ENCODE measurements at places on chromosomes 5 and 9. TPM values are rescaled to one million over a fixed set of nuclear protein-coding genes. Genes with fewer than 3 reads are reported as not detected.

- DNase-seq: no peak
Observed at GRCh38 chr9:134922066-134922931, 4.6 kb upstream of the FCN1 start.

- no peak for DNase-seq
Observed at GRCh38 chr9:10005206-10005605, 607.6 kb downstream of the PTPRD start.

DNA sequence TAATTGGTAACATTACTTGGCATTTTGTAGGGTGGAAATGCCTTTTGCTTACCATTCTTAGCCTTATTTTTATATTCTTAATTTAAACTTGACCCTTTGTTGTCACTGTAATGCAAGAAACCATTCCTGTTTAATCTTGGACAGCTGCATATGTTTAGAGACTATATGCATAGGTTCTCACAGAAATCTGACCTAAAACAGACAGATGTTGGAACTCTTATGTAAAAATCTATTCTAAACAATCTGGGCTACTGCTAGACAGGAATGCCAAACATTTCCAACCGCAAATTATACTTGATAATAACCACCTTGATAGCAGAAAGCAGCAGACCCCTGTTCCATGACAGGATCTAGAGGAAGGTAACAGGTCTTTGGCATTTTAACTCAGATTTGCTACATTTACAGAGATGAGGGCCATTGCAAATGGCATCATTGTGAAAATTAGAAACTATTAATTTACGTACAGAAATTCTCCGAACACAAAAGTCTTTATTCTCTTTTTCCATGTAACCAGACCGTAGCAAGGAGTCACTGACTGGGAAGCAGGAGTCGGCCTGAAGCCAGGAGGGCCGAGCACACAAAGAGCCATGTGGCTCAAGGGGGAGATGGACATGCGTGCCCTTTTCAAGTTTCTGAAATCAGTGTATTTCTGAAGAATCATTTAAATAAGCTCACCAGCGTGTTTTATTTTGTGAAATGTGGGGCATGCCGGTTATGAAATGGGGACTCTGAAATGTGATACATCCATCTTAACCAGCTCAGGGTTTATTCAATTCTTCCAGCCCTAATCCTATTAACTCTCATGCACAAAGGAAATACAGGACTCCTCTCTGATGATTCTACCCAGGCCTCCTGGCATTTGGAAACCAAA is 139.3 kb downstream of the AOPEP start:
- DNase-seq: no peak

GRCh38 chr5:79236362-79236969 is 535 bp downstream of the JMY start:
- no peak for DNase-seq

DNA sequence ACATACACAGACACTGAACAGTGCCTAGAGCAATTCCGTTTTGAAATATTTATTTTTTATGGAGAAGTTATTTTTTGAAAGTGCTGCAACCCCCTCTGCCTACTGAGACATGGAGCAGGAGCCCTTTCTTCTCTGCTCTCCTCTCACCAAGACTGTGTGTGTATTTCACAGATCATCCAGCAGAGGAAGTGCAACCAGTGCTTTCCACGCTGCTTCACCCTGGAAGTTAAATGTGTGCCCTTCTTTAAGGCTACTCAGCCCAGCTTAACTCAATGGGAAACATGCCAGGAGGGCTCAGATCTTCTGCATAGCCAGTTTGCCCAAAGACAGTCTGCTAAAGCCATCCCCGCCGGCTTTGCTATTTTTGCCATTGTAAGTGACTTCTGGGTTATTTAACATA is 606.3 kb downstream of the TLE1 start:
- DNase-seq: no peak

DNA sequence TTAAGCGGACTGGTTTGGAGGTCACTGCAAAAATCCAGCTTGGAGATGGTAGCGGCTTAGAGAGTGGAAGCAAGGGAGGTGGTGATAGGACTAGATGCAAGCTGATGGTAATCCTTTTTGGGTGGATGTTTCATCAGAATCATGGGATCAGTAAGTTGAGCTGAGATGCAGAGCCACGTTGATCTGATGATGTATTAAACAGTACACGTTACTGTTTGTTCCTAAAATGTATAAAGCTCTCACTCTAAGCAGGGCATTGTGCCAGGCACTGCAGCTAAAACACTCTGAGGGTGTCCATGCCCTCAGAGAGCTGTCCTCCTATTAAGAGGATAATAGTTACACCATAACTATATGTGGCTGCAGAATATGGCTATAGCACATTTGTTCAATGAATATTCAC is 93.1 kb downstream of the JAKMIP2 start:
- DNase-seq: no peak

DNA sequence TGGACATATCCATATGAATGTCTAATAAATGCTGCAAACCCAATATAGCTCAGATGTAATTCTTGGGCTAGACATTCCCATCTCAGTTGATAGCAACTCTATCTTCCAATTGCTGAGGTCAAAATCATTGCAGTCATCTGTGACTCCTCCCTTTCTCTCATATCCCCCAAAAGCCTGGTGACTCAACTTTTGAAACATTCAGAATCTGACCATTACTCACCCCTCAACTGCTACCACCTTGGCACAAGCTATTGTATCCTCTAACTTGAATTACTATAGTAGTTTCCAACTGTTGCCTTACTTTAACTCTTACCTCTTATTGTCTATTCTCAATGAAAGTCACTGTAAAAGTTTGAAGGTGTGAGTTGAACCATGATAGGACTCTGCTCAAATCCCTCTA is 600.1 kb upstream of the RGMB start:
- DNase-seq: peak; percentile 50

GRCh38 chr9:97992219-97992618 is 9.1 kb downstream of the ANP32B start:
- DNase-seq: no peak

DNA sequence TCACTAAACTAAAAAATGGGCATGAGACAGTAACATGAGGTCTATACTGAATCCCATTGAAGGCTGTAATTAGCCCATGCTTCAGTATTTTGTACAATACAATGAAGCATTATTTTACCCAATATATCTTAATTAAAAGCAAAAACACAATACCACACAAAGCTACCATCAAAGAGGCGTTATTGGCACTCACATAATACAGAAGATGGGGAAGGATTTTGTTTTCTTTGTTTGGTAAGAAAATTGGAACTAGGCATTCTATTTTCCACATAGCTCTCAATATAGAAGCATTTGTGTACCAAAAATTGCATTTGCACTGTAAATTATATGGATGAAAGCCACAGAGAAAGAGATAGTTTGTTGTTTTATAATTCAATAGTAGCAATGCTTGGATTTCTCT is 761.0 kb downstream of the EFNA5 start:
- DNase-seq: no peak

- no peak for DNase-seq
Observed at GRCh38 chr5:121239951-121240350, 611.7 kb upstream of the FTMT start.

DNA sequence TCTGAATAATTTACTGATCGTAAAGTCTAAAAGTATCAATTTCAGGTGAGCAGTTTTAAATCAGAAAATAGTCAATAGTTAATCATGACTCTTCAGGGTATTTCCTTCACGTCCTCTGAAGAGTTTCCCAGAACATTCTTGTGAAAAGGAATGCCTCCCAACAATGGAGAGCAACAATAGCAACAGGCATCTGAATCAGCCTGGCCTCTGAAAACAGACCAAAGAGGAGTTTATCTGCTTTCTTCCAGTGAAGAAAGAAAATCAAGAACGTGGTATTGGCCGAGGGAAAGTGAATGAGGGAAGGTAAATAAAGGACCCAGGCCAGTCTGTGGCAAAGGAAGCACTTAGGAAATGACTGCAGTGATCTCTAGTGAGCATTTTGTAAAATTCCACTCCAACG is 26.1 kb upstream of the RASGEF1C start:
- no peak for DNase-seq

DNA sequence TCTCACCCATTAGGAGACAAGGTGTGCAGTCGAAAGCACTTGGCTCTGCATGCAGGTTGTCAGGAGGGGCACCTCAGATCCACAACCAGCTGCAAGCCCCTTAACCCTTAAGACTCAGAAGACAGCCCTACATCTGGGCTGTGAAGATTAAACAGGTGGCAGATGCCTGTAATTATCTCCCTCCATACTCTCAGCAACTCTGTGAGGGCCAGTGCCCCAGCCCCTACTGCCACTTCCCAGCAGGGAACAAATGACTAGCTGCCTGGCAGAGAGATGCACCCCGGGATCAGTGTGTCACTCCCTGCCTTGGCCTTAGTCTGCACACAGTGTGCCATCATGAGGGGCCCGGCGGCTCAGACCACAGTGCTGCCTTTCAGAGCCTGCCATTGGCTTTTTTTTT is 42.0 kb downstream of the CRB2 start:
- no peak for DNase-seq

DNA sequence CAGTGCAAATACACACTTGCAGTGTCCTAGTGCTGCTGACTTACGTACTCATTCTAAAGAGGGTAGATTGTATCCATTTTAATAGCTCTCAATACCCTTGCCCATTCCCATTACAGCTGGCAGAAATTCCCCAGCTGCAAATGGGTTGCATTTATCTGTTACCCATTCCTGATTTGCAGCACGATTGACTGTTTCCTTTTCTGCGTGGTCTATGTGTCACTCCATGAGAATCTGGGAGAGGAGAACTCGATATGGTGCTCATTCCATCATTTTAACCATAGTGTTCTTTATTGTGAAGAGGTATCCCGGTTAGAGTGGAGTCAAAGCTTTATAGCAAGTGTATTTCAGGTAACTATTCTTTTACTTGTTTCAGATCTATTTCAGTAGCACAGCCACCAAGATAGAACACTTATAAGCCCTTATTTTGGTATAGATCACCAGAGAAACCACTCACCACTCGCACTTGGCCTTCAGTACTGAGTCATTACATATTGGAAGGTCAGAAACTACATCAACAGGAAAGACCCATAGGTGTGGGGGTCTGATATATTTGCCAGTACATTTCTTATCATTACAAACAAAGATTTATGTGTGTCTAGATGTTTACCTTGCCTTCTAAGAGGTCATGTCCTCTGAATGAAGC is 139.5 kb downstream of the MUSK start:
- DNase-seq: no peak

DNA sequence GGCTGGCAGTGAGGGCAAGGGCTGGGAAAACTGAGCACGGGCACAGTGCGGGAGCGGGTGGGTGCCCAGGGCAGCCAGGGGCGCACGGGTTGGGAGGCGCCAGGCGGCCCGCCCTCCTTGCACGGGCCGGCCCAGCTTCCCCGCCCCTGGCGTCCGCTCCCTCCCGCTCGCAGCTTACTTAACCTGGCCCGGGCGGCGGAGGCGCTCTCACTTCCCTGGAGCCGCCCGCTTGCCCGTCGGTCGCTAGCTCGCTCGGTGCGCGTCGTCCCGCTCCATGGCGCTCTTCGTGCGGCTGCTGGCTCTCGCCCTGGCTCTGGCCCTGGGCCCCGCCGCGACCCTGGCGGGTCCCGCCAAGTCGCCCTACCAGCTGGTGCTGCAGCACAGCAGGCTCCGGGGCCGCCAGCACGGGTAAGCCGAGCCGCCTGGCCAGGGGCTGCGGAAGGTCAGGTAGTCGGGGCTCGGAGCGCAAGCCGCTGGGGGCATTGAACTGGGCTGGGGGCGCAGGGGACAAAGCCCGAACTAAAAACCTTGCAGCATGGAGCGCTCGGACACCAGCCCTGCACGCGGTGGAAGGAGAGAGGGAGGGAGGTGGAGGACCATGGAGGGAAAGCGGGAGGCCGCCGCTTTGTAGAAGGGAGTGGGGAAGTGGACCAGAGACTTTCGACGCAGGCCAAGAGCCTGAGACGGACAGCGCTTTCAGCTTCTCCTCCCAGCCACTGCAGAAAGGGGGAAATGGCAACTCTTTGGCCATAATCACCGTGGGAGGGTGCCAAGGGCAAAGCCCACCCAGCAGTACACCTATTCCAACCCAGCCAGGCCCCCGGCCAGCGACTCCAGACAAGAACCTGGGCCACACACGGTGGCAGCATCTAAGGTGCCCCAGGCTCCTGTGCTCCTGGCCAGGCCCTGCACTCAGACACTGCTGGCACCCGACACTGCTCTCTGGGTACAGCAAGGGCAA is at the start of gene TGFBI:
Gene TGFBI, plus strand, starts transcription at position 207 of the 961 bp plus-strand sequence. Its CDS starts 68 bp downstream, at position 275.
- DNase-seq: peak; percentile 42

GRCh38 chr5:23353286-23353685 is 154.1 kb upstream of the PRDM9 start:
- no peak for DNase-seq

DNA sequence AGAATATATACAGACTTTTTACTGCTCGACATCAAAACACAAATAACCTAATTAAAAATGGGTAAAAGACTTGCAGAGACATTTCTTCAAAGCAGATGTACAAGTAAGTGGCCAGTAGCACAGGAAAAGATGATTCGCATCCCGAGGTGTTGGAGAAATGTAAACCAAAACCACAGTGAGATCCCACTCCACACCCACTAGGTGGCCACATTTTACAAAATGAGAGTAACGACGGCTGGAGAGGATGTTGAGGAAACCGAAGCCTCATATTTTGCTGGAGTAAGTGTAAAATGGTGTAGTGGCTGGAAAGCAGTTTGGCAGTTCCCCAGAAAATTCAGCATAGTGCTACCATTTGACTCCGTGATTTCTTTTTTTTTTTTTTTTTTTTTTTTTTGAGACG is 21.3 kb upstream of the GBGT1 start:
- DNase-seq: peak; percentile 71

- no peak for DNase-seq
Observed at GRCh38 chr9:28365728-28366127, 792.4 kb upstream of the C9orf72 start.

DNA sequence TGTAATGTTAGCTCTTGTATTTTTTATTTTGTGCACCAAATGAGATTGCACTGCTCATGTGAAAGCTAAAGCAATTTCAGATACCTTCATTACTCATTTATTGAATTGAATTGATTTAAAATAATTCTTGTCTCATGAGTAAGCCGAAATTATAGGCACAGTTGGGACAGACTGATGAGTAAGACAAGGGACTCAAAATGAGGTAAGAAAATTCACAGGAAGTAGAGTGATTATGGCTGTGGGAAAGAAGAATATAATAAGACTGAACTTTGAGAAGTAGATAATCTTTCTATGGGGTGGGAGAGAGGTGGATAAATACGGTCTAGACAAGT is 51.1 kb downstream of the NUDT12 start:
- peak; percentile 52 for DNase-seq

DNA sequence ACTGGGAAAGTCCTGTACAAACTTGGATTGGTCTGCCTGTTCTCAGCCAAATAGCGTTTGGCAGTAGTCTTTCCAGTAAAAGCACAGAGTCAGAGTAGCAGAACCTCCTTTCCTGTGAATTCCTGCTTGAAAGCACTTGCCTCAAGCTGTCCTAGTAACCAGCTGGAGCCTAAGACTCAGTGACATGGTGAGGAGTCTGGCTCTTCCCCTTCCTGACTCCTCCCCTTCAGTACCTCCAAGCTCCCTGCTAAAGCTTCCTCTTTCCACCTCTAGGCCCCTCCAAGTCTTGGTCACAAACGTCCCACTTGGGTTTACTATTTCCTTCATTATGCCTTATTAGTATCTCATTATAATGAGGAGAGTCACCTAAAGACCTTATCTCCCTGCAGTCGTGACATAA is 21.4 kb upstream of the FAM81B start:
- no peak for DNase-seq

- peak; percentile 29 for DNase-seq
Observed at GRCh38 chr9:88781628-88782391, 209.5 kb upstream of the S1PR3 start.

Gene CCDC192
- total RNA-seq: not detected

Gene PCDHB9
- total RNA-seq: 2.5 TPM

Gene SERINC5
- 25.9 TPM for total RNA-seq
